Cerebellar cortex (tissue), 1 donor: ENCODE measurements at places on chromosomes 4 and X.
A peak's percentile ranks its signal among the peaks of the same experiment; 100 is the strongest.

DNA sequence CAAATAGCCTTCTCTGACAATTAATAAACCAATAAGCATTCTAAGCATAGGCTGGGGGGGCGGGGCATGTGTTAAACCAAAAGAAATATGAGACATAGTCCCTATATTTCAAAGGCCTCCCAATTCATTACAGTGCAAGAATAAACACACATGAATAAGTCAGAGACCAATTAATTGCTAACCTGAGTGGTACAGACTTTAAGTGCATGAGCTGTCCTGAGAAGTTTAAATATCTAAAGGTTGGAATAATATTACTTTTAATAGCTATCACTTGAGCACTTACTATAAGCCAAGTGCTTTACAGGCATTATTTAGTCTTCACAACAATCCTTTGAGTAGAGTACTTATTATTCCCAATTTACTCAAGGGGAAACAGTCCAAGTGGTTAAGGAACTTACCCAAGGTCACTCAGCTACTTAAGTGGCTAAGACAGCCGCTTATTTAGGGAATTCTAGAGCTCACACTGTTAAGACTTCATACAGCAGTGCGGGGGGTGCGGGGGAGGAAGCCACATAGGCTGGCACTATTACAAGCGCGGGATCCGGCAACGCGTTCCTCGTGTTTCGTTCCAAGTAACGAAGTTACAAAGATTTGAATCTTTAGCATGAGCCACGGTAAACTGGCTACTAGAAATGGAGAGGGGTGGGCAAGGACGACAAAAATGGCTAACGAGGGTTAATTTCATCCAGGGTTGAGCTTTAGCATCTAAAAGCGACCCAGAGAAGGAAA lies 1.4 kb downstream of the THOC2 start:
- DNase-seq, result peak; percentile 1

- DNase-seq, result no peak
Measured at GRCh38 chrX:10698318-10698640, 77.9 kb upstream of the MID1 start.

DNA sequence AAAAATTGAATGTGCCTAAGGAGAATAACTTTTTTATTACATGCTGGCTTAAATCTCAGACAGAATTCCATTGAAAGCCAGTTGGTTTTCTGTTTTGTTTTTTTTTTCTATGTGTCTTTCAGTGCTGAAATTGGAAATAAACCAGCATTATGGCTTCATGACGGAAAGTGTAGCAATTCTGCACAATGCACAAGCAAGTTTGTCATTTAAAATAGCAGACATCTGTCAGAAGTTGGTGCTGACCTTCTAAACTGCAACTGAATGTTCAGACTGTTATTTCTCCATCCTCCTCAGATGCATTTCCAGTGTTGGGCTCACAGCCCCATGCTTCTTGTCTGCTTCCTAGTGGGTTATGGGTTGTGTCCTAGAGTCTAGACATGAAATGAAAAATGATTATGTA lies 107.2 kb upstream of the LIMCH1 start:
- no peak for DNase-seq

- DNase-seq, result no peak
Measured at GRCh38 chrX:45258731-45259402, 58.2 kb upstream of the DIPK2B start.
